ENCODE measurements at places on chromosomes 4 and X.

DNA sequence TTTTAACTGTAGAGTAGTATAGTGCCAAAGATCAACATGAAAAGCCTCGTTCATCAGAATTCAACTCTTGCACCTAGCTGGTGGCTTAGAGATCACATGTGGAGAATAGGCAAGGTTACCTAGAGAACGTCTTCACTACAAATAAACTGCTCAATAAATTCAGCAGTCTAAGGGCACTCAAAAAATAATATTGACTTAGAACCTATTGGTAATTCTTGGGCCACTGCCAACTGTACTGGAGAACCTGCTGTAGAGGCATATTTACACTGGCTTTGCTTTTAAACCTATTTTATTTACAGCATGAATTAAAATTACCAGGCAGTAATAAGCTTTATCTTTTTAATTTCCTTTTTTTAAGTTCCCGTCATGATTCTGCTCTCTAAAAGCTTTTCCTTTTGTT, 343.7 kb downstream of the PDHA2 start:
- DNase-seq, result no peak

DNA sequence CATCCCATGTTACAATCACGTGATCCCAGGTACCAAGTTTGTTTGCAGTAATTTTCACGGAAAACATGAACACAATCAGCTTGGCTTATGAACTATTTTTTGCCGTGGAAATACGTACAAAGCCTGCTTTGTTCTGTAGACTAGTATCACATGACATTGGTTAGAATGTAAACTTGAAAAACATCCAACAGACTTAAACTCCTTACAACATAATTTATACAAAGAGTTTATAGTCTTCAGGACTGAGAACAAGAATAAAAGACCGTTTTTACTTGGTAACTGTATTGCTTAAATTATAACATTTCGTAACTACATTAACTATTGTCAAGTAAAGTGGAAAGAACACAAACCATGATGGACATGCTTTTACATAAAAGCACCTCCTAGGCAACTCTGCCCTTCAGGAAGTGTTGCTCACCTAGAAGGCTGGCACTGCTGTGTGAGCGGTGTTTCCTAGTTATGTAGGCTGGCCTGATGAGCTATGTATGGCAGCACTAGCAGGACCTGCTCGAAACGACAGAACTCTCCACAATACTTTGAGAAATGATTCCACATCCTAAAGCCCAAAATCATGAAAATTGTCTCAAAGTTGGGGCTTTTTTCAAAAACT, 41.8 kb upstream of the WDR1 start:
- DNase-seq, result no peak

GRCh38 chr4:141467225-141467624, 169.2 kb upstream of the IL15 start:
- no peak for DNase-seq

DNA sequence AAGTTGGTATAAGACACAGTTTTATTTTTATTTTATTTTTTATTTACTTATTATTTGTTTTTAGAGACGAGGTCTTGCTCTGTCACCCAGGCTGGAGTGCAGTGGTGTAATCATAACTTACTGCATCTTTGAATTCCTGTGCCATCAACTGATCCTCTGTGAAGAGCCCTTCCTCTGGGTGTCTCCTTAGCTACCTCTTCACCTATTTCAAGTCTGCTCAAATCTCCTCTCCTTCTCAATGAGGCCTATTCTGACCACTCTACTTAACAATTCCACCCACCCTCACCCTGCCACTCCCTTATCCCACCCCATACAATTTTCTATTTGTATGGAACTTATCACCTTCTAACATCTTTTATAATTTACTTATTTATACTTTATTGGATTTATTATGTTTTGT, 183.4 kb downstream of the PPP3CA start:
- no peak for DNase-seq

- no peak for DNase-seq
Observed at GRCh38 chr4:163391756-163392155, 48.1 kb downstream of the NPY5R start.

- no peak for DNase-seq
Observed at GRCh38 chr4:184695178-184695896, 38.6 kb downstream of the CENPU start.

GRCh38 chrX:1449036-1449822, 3.5 kb downstream of the ASMTL start:
- DNase-seq, result no peak

DNA sequence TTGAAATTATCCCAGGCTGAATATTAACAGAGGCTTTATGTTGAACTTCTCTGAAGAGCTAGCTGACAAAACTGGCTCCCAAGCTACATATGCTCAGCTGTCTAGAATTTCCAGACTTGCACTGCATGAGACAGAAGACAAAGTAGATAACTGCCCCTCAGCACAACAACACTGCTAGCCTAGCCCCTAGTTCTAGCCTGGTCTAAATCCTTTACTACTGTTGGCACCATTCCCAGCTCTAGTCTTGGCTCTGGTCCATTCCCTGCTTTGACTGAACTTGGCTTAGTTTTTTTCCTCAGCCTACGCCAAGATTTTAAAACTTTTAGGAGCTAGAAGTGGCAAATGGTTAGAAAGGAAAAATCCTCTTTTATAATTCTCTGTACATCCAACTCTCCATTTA, 7.6 kb upstream of the OPHN1 start:
- peak; percentile 69 for DNase-seq

GRCh38 chrX:17160975-17161374, 214.0 kb upstream of the NHS start:
- DNase-seq, result no peak

GRCh38 chr4:122758033-122758432, 25.5 kb downstream of the BBS12 start:
- DNase-seq, result no peak

- no peak for DNase-seq
Observed at GRCh38 chr4:128862608-128863311, 53.3 kb downstream of the JADE1 start.

DNA sequence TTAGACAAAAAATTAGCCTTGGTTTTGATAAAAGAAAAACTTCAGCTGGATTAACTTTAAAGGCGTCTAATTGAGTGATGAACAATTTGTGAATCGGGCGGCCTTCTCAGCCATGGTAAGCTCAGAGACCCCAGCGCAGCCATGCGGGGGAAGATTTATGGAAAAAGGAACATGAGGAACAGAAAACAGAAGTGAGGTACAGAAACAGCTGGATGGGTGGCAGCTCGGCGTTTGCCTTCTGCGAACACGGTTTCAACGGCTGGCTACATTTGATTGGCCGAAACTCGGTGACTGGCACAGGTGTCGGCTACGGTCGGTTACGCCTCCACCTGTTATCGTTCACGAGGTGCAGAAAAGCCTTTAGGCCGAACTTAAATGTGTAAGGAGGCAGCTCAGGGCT, 401.4 kb upstream of the FAT1 start:
- DNase-seq, result no peak

DNA sequence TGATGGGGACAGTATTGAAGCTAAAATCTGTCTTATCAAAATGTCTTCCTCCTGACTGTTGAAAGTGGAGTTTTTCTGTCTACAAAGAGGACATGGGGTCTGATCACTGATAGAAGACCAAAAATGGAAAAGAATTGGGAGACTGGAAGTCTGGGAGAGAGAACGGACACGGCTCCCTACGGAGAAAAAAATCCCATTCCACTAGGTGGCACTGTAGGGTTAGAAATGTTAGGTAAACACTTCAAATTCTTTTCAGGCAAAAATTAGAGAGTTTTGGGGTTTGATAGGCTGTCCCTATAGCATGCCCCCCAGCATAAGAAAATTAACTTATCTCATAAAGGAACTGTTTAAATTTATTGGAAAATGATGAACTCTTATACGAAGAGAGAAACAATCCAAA, 200.5 kb downstream of the FAM133A start:
- DNase-seq, result no peak

DNA sequence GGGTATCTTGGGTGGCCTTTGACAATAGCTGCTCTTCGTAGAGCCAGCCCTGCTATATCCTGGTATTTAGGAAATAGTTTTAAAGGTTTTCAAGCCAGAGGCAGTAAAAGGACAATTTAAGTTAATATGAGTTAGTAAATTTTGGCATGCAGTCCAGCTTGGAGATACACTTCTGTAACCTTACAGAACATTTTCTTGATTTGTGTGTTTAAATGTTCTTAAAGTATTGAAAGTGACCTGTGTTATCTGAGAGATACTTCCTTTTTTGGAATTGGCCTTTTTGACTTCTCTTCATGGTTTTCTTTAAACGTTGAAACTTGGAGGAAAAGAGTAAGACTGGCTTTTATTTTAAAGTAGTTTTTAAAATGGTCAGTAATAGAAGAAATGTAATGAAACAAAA, 25.5 kb downstream of the PDLIM5 start:
- DNase-seq, result no peak

GRCh38 chr4:73870260-73870659, 1.1 kb downstream of the CXCL1 start:
- no peak for DNase-seq

GRCh38 chrX:40272141-40272540, 174.4 kb upstream of the BCOR start:
- no peak for DNase-seq

DNA sequence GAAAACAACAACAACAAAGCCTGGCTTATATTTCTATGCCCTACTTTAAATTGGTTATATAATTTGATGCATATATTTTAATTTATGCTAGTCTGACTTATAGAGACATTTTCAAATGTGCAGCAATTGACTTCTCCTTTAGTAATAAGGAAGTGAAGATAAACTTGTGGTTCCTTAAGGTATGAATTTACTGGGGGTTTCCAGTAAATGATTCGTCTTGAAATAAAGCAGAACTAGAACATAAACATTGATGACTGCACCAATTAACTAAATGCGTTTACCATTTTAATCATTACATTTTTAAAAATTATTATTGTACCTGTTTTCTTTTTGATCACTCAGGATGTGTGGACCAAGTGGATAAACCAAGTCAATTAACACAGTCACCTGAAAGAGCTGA, 99.6 kb upstream of the CCSER1 start:
- no peak for DNase-seq

GRCh38 chrX:55758033-55758432, 40.5 kb downstream of the RRAGB start:
- DNase-seq, result no peak

DNA sequence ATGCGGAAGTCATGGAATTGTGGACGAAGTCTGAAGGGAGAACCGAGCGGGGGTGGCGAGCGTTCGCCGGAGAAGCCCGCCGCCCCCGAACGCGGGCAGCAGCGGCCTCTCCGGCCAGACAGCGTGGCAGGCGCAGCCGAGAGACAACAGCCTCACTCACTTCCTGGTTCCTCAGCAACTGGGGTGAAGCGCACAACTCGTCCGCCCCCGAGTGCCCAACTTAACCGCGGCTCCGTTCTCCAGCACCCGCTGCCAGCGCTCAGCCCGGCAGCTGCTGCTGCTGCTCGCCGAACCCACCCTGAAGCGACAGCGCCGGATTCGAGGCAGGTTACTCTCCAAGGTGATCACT, 68.0 kb downstream of the NOCT start:
- DNase-seq, result peak; percentile 23

DNA sequence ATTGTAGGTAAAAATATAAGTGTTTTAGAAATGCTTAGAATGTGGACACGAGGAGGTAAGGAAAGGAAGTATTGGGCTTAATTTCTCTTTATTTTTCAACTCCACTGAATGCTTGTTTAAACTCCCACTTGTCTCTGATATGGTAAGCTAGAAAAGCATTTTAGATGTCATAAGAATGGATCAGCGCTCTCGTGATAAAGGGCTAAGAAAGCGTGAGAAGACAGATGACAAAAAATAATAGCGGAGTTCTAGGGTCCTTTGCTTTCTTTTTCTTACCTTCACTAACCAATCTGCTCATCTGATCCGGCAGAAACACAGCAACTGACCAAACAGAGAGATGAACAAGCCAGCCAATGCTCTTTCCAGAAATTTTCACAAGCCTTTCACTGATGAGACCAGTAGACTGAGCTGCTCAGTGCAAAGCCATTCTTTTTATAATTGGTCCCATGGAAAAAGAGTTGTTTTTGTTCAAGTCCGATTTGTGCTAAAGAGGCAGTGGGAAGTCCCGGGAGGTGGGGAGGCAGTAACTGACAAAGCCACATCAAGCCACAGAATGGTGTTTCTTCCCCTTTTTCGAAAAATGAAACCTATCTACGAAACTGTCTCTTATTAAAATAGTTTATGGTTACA, at the start of gene TASL:
Gene TASL, minus strand, starts transcription at position 405 of the 630 bp plus-strand sequence. CDS start 17,411 bp downstream, outside the sequence.
- DNase-seq, result no peak

DNA sequence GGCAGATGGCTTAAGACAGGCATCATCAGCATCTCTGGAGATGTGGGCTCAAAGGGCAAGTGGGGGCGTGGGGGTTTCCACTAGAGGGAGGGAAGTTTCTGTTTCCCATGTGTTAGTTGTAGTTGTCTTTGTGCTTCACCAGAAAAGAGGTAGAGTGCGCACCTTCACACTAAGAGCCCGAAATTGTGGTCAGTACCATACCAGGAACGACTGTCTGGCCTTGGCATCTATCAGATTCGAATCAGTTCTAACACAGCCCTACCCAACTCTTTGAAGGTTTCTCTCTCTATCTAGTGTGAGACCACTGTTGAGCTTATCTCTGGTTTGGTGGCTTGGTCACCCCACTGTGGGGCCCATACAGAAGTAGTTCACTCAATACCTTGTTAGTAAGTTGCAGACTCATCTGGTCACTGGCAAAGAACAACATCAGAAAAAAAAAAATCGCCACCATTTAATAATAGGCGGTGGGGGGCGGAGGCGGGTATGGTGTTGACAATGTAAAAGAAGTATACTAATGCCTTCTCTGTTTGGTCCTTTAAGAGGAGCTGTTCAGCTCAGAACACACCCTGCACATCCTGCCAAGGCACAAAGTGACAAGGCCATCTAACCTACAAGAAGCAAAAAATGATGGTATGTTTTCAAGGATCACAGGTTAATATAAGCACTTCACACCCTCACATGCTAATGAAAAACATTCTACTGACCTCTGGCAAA, 71.1 kb downstream of the NYX start:
- no peak for DNase-seq

DNA sequence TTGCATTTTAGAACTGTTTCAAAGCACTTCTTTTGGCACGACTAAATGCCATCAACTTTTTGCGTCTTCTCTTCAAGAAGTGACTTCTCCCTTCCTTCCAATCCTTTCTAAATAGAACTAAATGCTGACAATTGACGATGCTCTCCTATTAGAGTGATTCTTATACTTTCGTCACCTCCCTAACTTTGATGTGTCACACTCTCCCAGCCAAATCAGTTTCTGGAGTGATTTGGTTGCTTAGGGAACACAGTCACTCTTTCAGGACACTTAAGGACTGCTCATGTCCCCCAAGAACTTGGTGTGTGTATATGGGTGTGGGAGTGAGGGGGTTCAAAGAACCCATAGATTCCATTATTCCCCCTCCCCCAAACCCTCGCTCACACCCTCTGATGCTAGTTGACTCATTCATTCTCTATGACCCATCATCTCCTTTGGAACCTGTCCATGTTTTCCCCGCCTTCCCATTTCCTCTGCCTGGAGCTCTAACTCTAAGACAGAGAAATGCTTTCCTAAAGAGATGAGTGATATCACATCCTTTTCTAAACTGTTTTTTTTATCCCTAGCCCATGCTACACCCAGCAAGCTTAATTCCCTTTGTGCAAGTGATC, 26.8 kb upstream of the AREG start:
- no peak for DNase-seq

DNA sequence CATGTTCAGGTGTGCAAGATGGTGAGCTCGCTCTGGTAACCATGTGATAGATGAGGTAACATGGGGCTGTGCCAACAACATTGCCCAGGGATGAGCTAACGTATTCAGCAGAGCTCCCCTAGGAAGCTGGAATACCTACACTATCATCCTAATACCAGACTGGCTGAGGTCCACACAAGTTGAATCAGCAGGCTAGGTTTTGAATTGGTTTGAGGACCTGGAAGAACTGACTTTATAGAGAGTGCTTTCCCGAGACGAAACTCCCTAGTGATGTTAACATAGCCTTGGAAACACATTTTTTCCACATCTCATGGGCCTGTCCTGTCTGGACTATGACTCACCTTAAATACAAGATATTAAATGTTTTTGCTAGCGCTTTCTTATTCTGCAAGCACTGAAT, 56.7 kb downstream of the IGFBP7 start:
- no peak for DNase-seq
